B cell (primary cell): ENCODE measurements at places on chromosomes 5 and 9.

DNA sequence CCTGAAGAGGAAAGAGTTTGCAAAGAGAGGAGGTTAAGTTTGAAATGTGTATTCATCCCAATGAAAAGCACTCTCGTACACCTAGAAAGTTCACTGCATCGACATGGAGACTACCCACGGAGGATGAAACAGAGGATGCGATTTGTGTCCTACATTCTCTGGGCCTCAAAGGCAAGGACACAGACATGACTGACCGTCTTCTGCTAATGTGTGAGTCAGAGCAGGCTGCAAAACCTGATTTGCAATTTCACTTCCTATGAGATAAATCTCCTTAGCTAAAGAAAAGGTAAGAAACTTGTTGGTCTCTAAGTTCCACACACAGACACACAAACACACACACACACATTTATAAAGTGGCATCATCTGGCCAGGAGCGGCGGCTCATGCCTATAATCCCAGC is 98.6 kb downstream of the GNAQ start:
- no peak for DNase-seq

- DNase-seq, result peak; percentile 71
Observed at GRCh38 chr9:91681461-91682305, 258.1 kb upstream of the NFIL3 start.

DNA sequence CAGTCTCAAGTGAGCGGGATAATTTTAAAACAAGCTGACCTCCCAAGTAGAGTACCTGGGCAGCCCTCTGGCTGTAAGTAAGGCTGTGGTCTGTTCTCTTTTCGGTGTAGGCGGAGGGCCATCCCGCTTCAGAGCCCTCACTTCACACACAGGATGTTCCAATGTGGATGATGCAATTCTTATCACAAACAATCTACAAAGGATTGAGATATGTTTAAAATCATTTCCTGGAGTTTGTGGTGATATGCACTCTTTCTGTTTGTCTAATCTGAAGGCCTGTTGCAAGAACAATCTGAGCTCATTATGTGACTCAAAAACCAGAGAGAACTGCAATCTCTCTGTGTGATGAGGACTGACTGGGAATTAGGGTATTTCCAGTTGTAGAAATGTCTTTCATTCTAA is 42.5 kb downstream of the ITGA2 start:
- no peak for DNase-seq

DNA sequence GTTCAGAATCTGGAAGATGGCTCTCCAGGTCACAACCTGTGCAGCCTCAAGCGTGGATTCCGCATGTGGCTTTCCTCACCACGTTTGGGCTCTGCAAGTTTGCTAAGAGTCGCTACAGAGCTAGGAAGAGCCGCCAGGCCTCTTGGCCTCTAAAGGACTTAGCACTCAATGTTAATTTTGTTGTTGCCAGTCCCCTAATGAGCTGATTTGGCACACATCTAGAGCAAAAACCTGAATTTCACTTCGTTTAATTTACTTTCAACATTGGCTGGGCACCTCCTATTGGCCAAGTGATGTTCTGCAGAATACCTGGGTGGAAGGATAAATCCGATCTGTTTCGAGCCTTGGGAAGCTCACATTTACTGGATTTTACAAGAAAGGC is 65.8 kb upstream of the UNC5A start:
- DNase-seq, result no peak

DNA sequence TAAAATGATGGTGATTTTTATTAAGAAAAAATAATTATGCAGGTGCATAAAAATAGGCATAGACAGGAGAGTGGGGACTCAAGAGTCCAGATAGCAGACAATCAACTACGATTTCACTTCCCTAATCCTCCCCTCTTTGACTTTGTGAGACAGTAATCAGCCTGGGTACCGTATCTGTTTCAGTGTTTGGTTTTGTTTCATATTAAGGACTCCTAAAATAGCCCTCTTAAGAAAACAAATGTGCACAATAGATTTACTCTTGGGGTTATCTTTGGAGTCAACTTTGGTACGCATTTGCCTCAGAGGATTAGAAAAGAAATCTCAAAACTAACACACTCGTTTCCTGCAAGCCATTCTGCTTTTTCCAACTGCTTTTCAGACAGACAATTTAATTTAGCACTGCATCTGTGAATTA is 96.3 kb downstream of the ZNF608 start:
- no peak for DNase-seq

DNA sequence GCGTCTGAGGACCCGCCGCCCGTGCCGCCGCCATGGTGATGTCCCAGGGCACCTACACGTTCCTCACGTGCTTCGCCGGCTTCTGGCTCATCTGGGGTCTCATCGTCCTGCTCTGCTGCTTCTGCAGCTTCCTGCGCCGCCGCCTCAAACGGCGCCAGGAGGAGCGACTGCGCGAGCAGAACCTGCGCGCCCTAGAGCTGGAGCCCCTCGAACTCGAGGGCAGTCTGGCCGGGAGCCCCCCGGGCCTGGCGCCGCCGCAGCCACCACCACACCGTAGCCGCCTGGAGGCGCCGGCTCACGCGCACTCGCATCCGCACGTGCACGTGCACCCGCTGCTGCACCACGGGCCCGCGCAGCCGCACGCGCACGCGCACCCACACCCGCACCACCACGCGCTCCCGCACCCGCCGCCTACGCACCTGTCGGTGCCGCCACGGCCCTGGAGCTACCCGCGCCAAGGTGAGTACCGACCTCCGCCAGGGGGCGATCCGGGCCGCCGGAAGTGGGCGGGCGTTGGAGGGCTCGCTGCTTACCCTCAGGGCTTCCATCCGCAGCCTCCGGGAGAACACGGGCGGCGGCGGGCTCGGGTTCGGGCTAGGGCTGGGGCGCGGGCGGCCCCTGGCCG is 8.5 kb downstream of the PRR7 start:
- DNase-seq, result peak; percentile 96

- no peak for DNase-seq
Observed at GRCh38 chr5:172897481-172898217, 61.6 kb upstream of the RPL26L1 start.
